ENCODE measurements at places on chromosomes 5 and 9. TPM values are rescaled to one million over a fixed set of nuclear protein-coding genes. Genes with fewer than 3 reads are reported as not detected.

GRCh38 chr5:124044613-124045012 lies 532.6 kb downstream of the CSNK1G3 start:
- no peaks in the 10 kb centered on the region for H3K36me3 ChIP-seq
- no peak overlapping the region for H3K27ac ChIP-seq

DNA sequence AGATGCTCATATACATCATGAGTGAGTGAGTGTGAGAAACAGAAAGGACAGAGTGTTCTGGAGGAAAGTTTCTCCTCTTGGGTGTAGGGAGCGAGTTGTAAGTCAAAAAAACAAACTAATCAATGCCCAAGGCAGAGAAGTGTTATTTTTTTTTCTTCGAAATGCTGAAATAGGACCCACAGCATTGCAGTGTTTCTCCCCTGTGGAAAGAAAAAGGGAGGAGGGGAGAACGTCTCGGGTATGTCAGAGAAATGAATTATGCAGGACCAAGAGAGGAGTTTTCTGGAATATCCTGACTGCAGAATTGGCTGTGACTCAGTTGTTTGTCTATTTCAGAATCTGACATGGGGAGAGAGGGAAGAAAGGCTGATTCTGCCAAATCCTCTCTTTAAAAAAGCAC lies 337.9 kb upstream of the RFX3 start:
- no peak overlapping the region for H3K27ac ChIP-seq
- no peak for DNase-seq
- H3K36me3 ChIP-seq = no peaks in the 10 kb centered on the region
- no peaks in the 10 kb centered on the region for H3K4me1 ChIP-seq
- H3K4me3 ChIP-seq = no peak overlapping the region
- no peaks in the 10 kb centered on the region for H3K27me3 ChIP-seq

The FGF1 gene
- 0.05 TPM for total RNA-seq

The TMEM174 gene
- total RNA-seq = not detected

The ECSCR gene
- 3.6 TPM for total RNA-seq

The SPINK4 gene
- 0.70 TPM for total RNA-seq

GRCh38 chr9:110969971-110970386 lies 68.3 kb downstream of the LPAR1 start:
- no peak overlapping the region for H3K4me3 ChIP-seq
- no peaks in the 10 kb centered on the region for H3K4me1 ChIP-seq
- H3K36me3 ChIP-seq = no peaks in the 10 kb centered on the region
- no peak overlapping the region for H3K27ac ChIP-seq
- no peaks in the 10 kb centered on the region for H3K27me3 ChIP-seq
- DNase-seq = no peak

DNA sequence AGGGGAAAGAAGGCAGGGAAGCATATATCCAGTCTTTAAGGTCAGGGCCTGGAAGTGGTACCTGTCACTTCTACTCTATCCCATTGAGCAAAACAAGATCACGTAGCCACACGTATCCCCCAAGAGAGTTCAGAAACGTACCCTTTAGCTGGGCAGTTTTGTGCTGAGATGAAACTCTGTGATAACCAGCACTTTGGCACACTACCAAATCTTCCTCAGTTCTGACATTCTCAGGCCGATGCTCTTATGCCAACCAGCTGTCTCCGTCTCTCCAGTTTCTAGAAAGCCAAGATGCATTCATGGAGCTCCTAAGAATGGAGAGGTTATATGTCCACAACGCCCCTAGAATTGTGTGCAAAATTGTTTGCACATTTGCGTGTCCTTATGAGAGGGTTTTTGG lies 176.6 kb upstream of the MSX2 start:
- DNase-seq = no peak
- H3K4me3 ChIP-seq = no peak overlapping the region
- no peaks in the 10 kb centered on the region for H3K36me3 ChIP-seq
- H3K27ac ChIP-seq = no peak overlapping the region
- no peaks in the 10 kb centered on the region for H3K27me3 ChIP-seq

DNA sequence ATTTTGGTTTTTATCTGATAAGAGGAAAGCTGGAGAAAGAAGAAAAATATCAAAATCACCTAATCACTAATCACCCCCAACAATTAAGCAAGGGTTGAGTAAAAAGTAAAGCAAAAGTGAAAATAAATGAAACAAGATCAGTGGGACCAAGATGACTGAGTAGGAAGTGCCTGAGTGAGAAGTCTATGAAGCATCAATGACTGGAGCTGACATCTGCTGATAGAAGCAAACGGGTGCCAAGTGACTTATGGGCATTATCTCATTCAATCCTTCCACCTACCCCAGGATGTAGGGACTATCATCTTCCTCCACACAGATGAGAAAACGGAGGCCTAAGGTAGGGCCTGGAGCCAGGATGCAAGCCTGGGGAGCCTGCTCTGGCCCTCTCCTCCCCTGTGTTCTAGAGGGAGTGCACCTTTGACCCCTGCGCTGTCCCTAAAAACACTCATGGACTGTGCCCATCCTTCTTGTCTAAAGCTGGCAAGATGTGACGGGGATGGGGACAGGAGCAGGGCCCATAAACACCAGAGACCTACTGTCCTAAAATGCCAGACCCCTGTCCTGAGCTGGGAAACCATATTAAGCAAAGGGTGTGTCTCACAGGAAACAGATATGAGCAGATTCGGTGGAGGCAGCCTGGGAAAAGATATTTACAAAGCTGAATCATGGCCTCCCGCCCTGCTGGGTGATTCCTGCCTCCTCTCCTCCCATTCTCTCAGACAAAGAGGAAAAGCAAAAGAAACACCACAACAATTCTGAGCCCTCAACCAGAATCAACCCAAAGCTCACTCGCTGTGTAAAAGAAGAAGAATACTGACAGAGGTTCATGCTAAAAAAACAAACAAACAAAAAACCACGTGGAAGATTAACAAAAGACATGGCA lies 116.0 kb downstream of the AUH start:
- H3K27me3 ChIP-seq = no peaks in the 10 kb centered on the region
- H3K27ac ChIP-seq = no peak overlapping the region

DNA sequence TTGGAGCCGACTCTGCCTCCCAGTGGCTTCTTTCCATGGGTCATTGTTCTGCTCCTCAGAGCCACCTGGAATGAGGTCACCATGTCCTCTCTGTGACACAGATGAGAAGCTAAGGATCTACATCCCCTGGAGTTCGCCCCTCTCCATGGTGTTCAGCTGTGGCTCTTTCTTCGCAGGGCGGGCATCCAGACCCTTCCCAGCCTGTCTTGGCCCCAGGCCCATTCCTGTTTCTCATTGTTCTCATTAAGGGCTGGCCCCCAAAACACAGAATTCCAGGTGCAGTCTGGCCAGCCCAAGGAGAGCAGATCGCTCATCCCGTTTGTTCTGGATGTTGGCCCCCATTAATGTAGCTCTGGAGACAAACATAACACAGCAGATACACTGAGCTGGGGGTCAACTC lies 66.4 kb upstream of the COL15A1 start:
- no peak for DNase-seq
- H3K27me3 ChIP-seq = no peaks in the 10 kb centered on the region
- H3K36me3 ChIP-seq = no peaks in the 10 kb centered on the region
- no peak overlapping the region for H3K4me3 ChIP-seq

- no peaks in the 10 kb centered on the region for H3K4me1 ChIP-seq
- no peak overlapping the region for H3K27ac ChIP-seq
- no peaks in the 10 kb centered on the region for H3K27me3 ChIP-seq
- no peaks in the 10 kb centered on the region for H3K36me3 ChIP-seq
- no peak for DNase-seq
- H3K4me3 ChIP-seq = no peak overlapping the region
Measured at GRCh38 chr9:81052846-81053245, 636.5 kb downstream of the TLE1 start.

The OCLN gene
- 53.9 TPM for total RNA-seq

DNA sequence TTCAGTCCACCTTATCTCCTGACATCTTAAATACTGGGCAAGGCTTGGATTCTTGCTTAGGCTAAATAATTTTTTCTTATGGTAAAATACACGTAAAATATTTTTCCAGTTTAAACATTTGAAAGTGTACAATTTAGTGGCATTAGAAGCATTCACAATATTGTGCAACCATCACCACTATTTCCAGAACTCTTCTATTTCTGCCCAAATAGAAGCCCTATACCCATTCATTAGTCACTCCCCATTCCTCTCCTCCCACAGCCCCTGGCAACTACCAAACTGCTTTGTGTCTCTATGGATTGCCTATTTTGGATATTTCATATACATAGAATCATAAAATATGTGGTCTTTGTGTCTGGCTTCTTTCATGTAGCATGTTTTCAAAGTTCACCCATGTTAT lies 57.6 kb downstream of the IL31RA start:
- no peaks in the 10 kb centered on the region for H3K36me3 ChIP-seq
- H3K27ac ChIP-seq = no peak overlapping the region
- H3K4me3 ChIP-seq = no peak overlapping the region

DNA sequence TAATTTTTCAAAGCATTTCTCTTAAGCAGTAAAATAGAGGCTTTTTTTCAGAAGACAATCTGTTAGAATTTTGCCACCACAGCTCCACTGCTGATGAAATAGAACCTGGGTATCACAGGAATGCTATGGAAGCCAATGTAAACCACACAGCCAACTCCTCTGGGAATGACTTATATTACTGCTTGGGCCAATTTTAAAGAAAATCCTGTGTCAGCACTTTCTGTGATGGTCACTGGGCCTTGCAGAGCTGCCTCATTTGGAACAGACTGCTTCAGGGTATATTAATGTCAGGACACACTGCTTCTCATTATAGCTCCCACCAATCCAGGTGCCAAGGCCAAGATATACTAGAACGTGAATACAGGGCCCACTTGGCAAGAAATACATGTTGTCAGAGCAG lies 144.1 kb upstream of the ACTBL2 start:
- H3K27ac ChIP-seq = no peak overlapping the region
- H3K4me1 ChIP-seq = no peaks in the 10 kb centered on the region
- DNase-seq = no peak
- H3K4me3 ChIP-seq = no peak overlapping the region
- H3K36me3 ChIP-seq = no peaks in the 10 kb centered on the region
- no peaks in the 10 kb centered on the region for H3K27me3 ChIP-seq

The CCDC192 gene
- not detected for total RNA-seq

DNA sequence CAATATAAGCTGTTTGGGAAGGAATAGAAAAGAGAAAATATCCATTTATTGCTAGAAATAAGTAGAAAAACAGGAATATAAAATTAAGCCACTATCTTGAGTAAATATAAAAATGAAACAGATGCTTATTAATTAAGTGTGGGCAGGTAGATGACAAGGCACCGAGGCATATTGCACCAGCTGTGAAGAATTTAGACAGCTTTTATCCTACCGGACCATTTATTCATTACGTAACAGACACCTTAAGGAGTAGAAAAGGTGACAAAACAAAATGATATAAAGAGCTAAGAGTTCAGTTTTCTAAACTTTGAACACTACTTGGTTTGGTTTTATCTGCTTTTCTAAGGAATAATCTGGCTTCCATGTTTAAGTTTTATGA lies 404.1 kb downstream of the PTPRD start:
- H3K27ac ChIP-seq = no peak overlapping the region
- no peak for DNase-seq
- H3K27me3 ChIP-seq = no peaks in the 10 kb centered on the region
- H3K4me1 ChIP-seq = no peaks in the 10 kb centered on the region
- H3K36me3 ChIP-seq = no peaks in the 10 kb centered on the region

DNA sequence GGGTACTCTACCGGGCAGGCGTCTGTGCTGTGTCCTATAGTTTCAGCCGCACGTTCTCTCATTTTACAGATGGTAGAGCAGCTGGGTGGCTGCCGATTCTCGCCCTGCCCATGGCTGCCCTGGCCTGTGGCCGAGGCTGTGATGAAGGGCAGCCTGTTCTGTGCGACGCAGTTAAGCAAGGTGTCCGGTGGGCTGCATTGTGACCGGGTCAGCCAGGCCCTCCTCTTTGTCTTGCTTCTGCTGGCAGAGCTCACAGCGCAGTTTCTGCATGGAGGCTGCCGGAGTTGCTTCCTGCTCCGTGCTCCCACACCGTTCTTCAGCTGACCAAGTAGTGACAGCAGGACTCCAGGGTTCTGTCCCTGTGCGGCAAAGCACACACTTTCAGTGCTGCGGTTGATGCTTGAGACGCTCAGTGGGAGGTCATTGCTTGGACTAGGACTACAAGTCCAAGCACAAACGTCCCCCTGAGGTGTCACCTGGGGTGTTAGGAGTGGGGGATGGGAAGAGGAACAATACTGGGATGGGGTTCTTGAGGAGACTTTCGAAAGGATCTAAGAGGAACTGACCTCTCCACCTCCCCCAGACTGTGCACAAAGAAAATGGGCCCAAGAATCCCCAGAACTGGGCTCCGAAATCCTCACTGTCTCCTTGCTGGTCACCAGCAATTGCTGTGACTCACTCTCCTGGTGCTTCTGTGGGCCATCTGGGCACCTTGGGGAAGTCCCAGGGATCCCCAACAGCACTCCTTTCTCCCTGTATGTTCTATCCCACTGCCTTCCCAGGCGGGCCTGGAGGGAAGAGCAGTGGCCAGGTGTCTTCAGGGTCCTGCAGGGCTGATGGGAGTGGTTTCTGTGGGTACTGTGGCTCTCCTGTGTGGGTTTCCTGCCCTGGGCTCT lies 58.2 kb downstream of the GADD45G start:
- no peaks in the 10 kb centered on the region for H3K36me3 ChIP-seq
- peaks cover 35% of the 10 kb centered on the region for H3K4me1 ChIP-seq
- no peak for DNase-seq
- peak overlapping the region; percentile 92 for H3K27ac ChIP-seq
- no peak overlapping the region for H3K4me3 ChIP-seq
- H3K27me3 ChIP-seq = no peaks in the 10 kb centered on the region

DNA sequence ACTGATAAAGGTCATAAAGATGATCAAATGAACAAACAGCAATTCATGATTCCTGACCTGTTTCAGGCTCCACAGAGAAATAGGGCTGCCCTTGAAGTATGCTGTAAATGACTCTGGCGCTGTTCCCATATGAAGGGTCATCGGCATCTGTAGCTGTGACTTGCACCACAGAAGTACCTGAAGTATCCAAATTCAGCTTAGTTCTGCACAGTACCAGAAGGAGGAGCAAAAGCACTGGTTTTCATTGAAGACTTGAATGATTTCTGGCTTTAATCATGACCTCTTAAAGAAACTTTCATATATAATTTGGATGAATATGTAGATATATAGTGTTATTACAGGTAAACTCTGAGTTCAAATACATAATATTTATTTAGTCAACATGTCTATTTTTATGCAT lies 109.1 kb downstream of the CDH10 start:
- no peak overlapping the region for H3K27ac ChIP-seq
- no peak for DNase-seq
- H3K4me1 ChIP-seq = no peaks in the 10 kb centered on the region
- H3K27me3 ChIP-seq = no peaks in the 10 kb centered on the region
- H3K36me3 ChIP-seq = no peaks in the 10 kb centered on the region

DNA sequence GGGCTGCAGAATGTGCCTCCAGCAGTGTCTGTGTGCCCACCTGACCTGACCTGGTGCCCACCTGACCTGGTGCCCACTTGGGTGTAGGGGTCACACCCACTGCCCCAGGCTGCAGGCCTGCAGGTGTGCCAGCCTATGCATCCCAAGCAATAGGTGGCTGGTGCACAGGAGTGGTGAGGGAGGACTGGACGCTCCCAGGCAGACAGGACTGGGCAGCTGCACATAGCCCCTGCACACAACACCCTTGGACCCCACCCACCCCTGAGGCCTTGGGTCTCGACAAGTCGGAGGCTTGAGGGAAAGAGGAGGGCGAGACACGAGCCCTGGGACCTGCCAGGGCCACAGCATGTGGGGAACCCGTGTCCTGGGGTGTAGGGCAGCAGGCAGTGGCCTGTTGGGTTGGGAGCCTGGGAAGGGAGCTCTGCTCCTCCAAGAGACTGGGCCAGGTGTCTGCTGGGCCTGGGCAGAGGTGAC lies 10.8 kb upstream of the NRARP start:
- no peak overlapping the region for H3K4me3 ChIP-seq
- no peaks in the 10 kb centered on the region for H3K27me3 ChIP-seq
- H3K36me3 ChIP-seq = no peaks in the 10 kb centered on the region
- peak; percentile 30 for DNase-seq

Data from liver (tissue), 10 donors.